Jurkat, Clone E6-1 (cell line): ENCODE measurements at places on chromosomes 11 and 22.

GRCh38 chr11:77067861-77068443 is 1.2 kb downstream of the CAPN5 start:
- DNase-seq, result no peak

DNA sequence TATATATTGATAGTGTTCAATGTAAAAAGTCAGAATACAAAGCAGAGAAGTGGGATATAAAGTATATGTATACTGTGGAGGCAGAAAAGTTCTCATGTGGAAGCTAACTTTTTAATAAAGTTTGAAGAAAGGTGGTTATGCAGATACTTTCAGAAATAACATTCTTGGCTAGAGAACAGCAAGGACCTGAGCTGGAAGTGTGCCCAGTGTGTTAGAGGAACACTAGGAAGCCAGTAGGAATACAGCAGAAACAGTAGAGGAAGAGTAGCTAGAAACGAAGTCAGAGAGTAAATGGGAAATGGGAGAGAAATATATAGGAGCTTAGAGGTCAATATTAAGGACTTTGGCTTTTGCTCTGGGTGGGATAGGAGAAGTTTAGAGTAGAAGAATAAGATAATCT is 464.9 kb upstream of the CCDC90B start:
- no peak for DNase-seq

GRCh38 chr11:60858731-60859464 is 3.1 kb upstream of the PTGDR2 start:
- peak; percentile 80 for DNase-seq

DNA sequence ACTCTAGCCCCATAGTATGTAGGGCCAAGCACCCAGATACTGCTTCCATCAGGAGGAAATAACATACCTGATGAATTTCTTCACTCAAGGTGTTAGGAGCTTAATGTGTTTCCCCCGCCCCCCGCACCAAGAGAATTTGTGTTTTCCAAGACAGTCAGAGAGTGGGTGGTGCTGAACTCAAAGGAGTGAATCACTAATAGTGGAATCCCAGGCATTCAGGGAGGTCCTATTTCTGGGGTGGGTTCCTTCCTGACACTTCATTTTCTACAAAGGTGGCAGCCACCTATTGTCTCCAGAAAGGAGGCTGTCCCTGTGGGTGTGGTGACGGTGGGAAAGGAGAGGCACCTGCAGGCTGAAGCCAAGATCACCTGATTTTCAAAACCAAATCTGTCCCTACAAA is 50.8 kb upstream of the ELF5 start:
- no peak for DNase-seq

GRCh38 chr11:35590412-35590811 is 27.8 kb upstream of the FJX1 start:
- no peak for DNase-seq

GRCh38 chr11:113623114-113623513 is 83.0 kb downstream of the TMPRSS5 start:
- DNase-seq, result no peak

GRCh38 chr22:35197886-35198285 is 59.4 kb upstream of the HMGXB4 start:
- no peak for DNase-seq

DNA sequence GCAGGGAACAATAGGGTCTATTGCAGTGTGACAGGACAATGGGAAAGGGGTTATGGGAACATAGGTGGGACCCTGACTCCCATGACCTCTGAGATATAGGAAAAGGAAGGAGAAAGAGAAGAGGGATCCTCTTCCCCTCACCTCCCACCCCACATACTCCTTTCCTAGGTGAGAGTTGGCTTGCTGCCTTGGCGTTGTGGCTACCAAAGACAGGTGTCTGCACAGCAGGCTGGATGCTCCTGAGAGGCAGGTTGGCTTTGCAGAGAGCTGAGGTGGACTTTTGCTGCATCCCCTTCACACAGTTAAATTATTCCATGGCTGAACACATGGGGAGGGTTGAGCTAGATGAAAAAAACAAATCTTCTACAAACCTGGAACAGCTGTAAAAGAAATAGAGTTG is 80.7 kb downstream of the SYT9 start:
- DNase-seq, result no peak

DNA sequence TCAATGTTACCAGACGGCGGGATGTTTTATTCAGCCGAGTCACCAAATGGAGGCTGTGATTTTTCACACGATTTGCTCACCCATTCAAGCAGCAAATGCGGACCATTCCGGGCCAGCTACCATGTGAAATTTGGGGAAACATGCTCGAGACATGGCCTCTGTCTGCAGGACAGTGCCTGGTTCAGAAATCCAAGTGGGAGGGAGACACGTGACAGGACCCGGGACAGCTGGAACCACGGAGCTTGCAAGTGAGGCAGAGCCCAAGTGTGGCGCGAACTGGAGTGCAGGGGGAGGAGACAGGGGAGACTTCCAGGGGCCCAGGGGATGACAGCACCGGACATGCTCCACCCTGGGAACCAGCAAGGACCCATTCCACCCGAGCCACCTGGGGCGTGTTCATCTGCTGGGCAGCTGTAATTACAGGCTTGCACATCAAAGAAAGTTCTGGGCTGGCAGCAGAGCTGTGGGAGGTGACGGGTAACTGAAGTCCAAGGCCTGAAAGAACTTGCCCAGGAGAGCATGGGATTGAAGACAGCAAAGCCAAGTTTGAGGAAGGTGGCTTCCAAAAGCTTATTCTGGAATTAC is 16.5 kb downstream of the CERK start:
- no peak for DNase-seq

DNA sequence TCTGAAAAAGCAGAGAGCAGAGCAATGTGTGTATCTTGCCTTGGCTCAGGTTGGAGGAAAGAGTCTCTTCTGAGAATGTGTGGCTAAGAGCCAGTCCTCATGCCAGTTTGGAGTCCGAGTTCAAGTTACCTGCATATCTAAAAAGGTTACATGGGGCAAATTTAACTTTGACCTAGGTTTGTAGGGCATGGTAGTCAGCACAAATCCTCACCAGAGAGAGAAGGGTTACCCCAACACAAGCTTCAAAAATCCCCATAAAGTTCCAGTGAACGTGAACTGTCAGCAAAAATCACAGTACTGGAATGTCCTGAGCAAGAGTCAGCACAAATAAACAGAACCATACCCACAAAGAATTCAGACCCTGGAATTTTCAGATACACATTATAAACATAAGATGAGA is 13.8 kb downstream of the SDHD start:
- no peak for DNase-seq

GRCh38 chr11:32939866-32940265 is 47.3 kb downstream of the QSER1 start:
- no peak for DNase-seq

- DNase-seq, result no peak
Observed at GRCh38 chr11:110786226-110786902, 74.1 kb upstream of the ARHGAP20 start.

GRCh38 chr11:33737362-33737821 is 1.2 kb upstream of the CD59 start:
- no peak for DNase-seq

DNA sequence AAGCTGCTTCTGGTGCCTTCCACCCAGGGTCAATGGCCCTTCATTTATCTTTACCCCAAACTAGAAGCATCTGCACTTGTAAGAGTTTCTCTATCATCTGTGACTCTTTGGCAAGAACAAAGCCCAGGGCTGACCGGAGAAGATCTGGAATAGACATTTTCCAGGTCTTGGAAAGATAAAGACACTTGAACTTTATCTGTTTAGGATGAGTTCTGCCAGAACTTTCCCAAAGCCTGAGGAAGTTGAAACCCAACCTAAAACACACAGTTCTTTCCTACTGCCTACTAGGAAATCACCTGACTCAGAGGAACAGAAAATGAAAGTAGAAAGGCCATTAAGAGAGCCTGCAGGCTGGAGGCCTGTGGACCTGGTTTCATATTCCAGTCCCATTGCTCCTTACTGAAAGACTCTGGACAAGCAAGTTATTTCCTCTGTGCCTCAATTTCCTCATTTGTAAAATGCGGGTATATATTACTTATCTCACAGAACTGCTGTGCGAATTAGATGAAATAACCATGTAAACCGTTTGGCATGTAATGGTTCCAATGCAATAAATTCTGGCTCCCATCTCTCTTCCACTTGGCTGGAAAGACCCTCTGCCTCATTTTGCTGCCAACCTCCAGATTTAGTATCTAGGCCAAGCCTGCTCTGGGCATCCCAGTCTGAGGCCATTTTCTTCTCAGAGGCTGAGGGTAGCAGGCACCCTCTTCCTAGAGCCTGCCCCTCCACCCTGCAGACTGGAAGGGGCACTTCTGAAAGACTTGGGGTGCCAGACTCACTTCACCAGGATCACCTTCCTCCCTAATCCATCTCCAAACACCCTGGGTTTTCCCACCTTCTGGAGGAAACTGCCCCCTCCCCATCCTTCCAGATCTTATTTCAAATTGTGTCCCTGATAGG is 1.2 kb downstream of the UBE2L6 start:
- DNase-seq, result peak; percentile 45

DNA sequence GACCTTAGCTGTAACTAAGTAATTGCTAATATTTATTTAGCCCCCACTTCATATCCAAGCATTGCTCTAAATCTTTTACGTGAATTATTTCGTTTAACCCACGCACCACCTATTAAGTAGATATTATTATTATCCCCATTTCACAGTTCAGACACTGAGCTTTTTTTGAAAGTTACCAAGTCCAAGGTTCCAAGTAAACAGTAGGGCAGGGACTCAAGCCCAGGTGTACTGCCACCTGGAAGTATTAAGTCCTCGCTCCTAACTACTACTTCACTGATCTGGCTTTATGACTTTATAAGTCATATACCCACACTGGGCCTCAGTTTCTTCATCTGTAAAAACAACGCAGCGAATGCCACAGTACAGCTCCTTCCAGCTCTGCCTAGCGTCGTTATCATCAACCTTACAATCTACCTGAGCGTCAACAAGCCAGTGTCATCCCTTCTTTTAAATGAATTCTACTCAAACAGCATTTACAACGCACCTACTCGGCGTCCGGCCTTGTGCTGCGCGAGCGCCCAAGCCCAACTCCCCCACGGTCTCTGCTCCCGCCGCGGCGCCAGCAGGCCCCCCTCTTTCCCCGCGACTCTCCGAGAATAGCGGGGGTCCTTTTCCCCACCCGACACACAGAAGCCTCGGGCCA is 624 bp downstream of the TMEM41B start:
- DNase-seq, result no peak

DNA sequence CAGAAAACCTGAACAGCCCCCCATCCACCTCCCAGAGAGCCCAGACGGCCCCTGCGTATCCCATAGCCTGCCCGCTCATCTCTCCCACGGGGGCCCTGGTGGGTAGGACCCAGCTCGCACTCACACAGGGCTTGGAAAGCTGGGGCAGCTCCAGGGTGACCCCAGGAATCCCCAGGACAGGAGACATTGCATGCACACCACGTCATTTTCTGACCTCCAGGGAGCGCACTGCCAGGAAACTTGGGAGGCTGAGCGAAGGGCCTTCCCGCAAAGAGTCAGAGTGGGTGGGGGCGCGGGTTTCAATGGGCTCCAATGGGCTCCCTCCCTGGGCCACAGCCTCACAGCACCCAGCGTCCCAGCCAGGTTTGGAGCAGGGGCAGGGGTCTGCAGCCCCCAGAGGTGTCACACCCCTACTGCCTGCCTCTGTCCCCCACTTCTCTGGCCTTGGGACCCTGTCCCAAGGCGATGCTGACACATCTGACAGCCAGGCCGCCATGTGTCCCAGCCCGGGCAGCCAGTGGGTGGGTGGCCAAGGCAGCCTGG is 8.2 kb upstream of the SYT8 start:
- no peak for DNase-seq

GRCh38 chr11:30474151-30474954 is 111.8 kb downstream of the MPPED2 start:
- no peak for DNase-seq

DNA sequence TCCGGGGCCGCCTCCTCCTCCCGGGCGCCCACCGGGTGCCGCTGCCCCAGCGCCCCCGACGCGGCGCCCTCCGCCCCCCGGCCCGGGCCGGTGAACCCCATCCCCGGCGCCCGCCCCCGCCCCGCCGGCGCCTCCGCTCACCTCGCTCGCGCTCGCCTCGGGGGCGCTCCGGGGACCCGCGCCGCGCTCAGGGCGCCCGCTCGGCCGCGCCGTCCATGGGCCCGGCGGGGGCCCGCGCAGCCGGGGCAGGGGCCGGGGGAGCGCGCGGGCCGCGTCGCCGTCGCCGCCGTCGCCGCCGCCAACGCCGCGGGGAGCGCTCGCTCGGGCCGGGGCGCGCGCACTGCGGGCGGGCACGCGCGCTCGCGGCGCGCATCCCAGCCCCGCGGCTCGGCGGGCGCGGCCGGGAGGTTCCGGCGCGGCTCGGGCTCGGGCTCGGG is 293 bp downstream of the DUSP8 start:
- DNase-seq, result no peak

DNA sequence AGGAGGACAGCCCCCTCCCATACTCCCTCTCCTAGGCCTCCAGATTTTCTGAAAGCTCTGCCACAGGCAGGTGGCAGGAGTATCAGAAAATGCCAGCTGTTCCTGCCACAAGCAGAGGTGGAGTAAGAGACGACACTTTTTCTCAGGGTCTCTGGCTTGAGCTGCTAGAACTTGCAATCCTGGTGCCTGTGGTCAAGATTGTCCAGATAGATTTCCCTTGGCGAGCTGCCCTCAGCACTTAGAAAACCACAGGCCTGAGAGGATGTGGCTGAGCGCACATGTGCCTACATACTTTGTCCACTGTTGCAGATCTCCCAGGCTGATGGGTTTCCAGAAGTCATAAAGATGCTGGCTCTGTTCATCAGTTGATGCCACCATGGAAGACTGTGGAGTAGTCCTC is 65.7 kb upstream of the NAV2 start:
- no peak for DNase-seq

DNA sequence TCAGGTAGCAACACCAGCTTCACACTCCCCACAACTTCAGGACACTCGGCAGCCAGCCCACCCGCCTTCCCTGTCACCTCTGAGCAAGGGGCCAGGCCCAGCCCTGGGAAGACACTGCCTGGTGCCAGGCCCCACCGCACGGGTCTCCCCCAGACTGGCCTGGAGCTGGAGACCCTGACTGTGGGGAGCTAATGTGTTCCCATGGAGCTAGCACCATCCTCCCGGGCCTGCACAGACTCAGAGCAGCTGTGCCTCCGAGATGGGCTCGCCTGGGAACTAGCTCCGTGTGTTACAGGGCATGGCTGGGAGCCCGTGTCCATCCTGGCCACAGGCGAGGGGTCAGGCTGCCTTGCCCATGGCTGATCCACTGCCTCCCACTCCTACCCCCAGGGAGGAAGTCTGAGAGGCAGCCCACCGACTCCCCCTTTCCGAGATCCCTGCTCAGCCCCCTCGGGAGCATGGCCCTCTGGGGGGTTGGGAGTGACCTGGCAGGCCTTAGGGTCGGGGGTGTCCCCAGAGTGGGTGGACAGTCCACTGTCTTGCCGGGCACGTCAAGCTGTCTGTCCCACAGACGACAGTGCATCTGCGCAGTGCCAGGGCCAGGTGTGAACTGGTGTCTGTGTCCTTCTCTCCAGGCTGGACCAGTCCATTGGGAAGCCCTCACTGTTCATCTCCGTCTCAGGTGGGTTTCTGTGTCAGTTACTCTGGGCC is 76.7 kb upstream of the KCNQ1OT1 start:
- DNase-seq, result no peak

GRCh38 chr11:36333897-36334296 is 37.8 kb downstream of the PRR5L start:
- DNase-seq, result peak; percentile 32

- DNase-seq, result no peak
Observed at GRCh38 chr11:13473013-13473722, 10.1 kb upstream of the BTBD10 start.

GRCh38 chr11:19906126-19906525 is 193.5 kb downstream of the NAV2 start:
- no peak for DNase-seq

- no peak for DNase-seq
Observed at GRCh38 chr22:23109441-23109978, 32.3 kb downstream of the RSPH14 start.
